NCI-H1930 (cell line): ENCODE measurements at places on chromosomes 16 and 17.

DNA sequence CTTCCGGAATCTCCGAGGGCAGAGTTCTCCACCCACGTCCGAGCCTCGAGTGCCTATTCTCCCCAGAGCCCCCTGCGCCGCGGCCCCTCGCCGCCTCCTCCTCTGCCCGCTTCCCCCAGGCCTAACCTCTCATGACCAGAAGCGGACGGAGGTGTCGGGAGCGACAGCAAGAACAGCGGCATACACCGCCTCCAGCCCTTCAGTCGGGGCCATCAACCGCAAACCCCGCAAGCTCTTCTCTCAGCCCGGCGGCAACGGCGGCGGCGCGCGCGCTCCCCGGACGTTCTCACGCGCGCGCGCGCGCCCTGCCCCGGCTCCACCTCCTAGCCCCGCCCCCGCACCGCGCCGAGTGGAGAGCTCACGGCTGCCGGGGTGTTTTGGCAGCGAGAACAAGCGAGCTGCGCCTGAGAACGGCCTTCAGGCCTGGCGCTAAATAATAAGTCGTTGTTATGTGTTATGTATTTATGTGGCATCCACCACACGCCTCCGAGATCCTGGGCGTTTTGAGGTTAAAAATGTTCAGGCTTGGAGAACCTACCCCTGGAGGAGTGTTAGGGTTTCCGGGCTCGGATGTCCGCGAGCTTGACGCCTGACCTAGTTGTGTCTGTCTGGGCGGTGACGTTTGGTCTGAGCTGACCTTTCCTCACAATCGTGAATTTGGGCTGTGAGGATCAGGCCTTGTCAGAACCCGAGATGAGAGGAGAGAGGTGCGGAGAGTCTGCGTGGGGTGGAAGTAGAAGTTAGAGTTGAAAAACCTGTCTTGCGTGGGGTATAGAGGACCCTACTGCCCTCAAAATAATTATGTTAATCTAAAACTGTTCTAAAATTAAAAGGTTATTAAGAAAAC is at the start of gene RNFT1:
TSS of gene RNFT1 (minus strand) at position 259 of the 847 bp plus-strand sequence. CDS start at position 182, 77 bp downstream.
- peak; percentile 77 for DNase-seq

DNA sequence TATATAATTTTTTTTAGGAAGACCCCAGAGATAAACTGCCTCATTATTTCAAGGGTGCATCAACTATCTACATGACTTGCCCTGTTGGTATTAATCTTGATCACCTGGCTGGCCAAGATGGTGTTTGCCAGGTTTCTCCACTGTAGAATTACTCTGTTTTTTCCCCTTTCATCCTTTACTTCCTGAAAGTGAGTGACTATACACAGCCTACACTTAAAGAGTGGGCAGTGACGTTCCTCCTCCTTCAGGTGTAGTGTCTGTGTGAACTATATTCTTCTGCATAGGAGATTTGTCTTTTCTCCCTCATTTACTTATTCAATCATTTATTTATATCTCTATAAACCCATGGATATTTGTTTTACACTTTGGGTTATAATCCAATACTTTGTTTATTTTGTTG is 246.7 kb downstream of the IRF8 start:
- no peak for DNase-seq

GRCh38 chr17:38786372-38786771 is 13.0 kb downstream of the PIP4K2B start:
- no peak for DNase-seq

DNA sequence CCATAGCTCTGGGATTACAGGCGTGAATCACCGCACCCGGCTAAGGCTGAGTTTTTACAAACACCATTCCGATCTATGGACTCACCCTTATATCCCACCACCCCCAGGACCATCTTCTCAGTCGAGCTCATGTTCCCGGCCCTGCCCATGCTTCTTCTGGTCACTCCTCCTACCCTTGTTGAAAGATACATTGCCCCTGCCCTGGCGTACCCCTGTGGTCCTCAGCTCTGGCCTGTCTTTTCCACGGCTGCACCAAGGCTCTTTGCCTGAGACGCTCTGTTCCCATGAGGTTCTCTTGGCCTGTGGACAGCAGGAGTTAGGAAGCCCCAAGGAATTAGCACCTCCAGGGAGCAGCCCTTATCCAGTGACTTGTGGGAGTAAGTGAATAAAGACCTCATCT is 379.4 kb upstream of the TNRC6C start:
- DNase-seq = no peak

DNA sequence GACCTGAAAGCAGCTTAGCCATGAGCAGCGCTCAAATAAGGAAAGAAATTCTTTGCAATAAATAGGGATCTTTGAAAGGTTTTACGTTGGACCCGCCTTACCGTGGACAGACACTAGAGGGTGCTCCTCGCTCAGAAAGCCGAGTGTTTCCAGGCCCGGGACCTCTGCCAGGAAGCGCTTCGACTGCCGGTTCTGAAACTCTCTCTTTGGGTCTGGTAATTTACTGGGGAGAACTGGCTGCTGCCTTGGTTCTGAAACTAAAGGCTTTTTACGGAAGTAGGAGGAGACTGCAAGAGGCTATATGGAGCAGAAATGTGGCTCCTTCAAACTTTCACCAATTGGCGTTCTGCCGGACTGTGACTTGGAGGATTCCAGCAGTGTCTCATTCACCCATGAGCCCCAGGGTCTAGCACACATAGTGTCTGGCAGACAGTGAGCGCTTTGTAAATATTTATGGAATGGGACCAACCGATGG is 45.6 kb upstream of the HOXB9 start:
- DNase-seq = peak; percentile 48

DNA sequence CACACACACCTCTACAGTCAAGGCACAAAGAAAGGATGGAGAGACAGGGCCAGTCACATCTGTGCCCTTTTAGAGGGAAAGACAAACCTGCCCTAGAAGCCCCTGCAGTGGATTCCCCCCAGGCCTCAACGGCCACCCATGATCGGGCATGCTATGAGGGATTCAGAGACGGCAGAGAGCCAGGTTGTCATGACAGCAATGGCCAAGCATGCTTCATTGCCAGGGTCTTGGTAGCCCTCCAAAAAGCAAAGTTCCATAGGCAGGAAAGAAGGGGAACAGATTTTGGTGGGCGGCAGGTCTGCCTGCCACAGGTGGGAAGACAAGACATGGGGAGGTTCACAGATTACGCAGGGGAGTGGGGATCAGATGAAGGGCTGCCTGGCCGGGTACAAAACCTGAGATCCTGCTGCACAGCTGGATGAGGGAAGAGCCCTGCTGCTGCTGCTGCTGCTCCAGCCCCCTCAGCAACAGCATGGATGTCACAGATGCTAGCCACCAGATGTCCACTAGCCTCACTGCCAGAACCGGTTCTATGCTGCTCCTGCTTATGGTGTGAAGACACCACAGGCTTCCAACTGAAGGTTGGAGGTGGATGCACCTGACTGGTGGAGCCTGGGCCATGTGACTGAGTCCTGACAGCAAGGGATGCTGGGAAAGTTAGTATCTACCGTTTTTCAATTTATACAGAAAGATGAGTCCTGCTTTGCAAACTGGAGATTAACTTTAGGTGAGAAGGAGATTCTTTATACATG is 17.8 kb downstream of the ACTG1 start:
- peak; percentile 49 for DNase-seq

GRCh38 chr16:30977502-30977901 is 7.5 kb upstream of the HSD3B7 start:
- no peak for DNase-seq

GRCh38 chr16:50297301-50298074 is 31.1 kb downstream of the ADCY7 start:
- DNase-seq = no peak

DNA sequence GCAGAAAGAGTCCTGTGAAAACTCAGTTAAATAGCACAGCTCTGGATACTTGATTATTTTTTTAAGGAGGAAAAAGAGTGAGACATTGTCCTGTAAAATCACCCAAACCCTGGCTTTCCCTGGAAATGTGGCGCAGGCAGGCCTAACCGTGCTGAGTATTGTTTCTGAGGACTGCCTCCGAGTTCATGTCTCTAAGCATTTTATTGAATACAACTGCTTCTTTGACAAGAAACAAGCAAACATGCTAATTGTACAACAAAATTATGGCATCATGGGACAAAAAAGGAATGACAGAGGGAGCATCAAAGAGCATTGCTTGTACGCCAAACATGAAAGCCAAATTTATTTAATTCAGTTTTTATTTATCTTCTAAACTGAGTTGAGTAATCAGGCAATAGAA is 64.5 kb upstream of the HSBP1 start:
- no peak for DNase-seq

- no peak for DNase-seq
These were observed 1225.1 kb downstream of the CDH8 start for GRCh38 chr16:60811051-60811608.

- no peak for DNase-seq
These were observed 32.7 kb downstream of the RFFL start for GRCh38 chr17:35030780-35031179.

DNA sequence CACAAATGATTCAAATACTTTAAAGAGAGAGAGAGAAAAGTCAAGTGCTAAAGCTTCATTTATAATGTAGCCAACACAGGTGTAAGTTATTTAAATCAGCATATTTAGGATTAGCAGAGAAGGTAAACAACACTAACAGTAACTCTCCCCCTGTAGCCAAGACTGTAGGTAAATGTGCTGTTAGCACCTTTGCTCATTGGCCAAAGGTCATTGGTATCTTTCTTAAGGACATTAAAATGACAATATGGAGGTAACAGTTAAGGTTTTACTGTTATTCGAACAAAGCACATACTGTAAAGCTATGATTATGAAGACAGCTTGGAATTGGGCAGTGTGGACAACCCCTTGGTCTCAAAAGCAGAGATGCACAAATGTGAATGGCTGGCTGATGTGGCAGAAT is 28.7 kb downstream of the LITAFD start:
- DNase-seq = no peak

GRCh38 chr17:38701504-38702165 is 3.4 kb upstream of the MLLT6 start:
- DNase-seq = no peak

- peak; percentile 34 for DNase-seq
These were observed 1.0 kb downstream of the EIF1 start for GRCh38 chr17:41689497-41690299.

GRCh38 chr16:50806099-50807062 is 64.5 kb downstream of the CYLD start:
- DNase-seq = peak; percentile 57

DNA sequence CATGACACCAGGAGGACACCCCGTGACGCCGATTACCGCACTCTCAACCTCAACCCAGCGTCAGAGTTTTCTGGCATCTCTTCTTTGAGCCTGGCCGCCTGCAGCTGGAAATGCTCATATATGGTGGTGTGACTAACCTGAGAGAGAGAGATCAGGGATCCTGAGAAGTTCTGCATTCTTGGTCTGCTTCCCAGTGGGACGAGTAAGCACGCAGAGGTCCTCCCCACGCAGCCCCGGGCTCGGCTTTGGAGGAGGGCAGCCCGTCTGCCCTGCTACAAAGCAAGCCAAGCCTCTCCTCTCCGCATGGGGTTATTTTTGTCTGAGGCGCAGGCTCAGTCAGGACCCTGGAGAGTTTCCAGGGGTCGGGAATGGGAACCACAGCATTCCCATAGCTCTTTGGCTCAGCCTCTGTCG is 16.5 kb downstream of the CRISPLD2 start:
- no peak for DNase-seq

DNA sequence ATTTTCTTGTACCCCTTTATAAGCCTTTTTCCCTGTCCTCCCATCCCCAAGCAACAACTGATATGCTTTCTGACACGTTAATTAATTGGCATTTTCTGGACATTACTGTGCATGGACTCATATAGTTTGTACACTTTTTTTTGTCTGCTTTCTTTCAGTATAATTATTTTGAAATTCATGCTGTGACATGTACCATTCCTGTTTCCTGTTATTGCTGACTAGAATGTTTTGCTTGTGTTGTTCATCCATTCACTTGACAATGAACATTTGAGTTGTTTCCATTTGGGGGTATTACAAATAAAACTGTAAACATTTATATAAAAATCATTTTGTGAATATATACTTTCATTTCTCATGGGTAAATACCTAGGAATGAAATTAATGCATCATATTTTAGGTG is 50.6 kb downstream of the RBBP6 start:
- no peak for DNase-seq

- DNase-seq = no peak
These were observed 46.0 kb downstream of the TNRC6A start for GRCh38 chr16:24775455-24775854.

GRCh38 chr17:7282752-7283321 is 1.3 kb downstream of the SLC2A4 start:
- no peak for DNase-seq

- DNase-seq = no peak
These were observed 31.7 kb downstream of the CNGB1 start for GRCh38 chr16:57938936-57939871.

DNA sequence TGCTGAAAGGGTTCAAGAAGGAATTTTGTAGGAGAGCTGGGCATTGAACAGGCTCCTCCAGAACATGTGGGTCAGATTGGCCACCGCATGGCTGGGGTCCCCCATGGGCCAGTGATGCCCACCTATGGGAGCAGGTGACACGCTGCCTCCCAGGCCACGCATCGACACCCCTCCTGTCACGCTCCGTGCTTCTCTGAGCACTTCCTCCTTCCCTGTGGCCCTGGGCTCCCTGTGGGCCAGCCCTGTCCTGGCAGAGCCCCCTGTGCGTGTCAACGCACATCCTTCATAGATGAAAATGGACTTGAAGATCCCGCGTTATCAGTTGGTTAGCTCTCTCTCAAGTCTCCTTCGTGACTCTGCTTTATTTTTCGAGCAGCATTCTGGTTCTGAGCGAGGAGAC is 160.3 kb downstream of the RPTOR start:
- no peak for DNase-seq

- DNase-seq = no peak
These were observed 751 bp downstream of the DCAF7 start for GRCh38 chr17:63550817-63551639.

DNA sequence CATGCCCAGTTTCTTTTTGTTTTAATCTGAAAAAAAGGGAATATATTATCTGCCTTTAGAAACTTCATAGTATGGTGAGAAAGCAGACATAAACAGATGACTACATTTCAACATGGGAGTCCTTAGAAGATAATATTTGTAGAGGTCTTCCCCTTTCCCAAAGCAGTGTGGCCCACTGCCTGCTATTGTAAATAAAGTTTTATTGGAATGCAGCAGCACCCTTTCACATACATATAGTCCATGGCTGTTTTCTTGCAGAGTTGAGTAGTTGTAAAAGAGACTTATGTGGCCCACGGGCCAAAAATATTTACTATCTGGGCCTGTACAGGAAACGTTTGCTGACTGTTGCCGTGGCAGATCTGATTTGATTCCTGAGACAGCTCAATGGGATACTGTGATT is 8.5 kb downstream of the KATNIP start:
- DNase-seq = no peak
